ENCODE measurements at places on chromosomes 2 and 18.

- DNase-seq = no peak
Measured at GRCh38 chr18:63183378-63183777, 136.2 kb downstream of the BCL2 start.

- DNase-seq = no peak
Measured at GRCh38 chr2:120803764-120804335, 68.2 kb downstream of the GLI2 start.

GRCh38 chr2:223050188-223050587 lies 1.8 kb upstream of the KCNE4 start:
- no peak for DNase-seq

GRCh38 chr2:233034091-233034882 lies 1.8 kb downstream of the NEU2 start:
- no peak for DNase-seq

GRCh38 chr2:224892574-224893204 lies 149.6 kb downstream of the DOCK10 start:
- no peak for DNase-seq

DNA sequence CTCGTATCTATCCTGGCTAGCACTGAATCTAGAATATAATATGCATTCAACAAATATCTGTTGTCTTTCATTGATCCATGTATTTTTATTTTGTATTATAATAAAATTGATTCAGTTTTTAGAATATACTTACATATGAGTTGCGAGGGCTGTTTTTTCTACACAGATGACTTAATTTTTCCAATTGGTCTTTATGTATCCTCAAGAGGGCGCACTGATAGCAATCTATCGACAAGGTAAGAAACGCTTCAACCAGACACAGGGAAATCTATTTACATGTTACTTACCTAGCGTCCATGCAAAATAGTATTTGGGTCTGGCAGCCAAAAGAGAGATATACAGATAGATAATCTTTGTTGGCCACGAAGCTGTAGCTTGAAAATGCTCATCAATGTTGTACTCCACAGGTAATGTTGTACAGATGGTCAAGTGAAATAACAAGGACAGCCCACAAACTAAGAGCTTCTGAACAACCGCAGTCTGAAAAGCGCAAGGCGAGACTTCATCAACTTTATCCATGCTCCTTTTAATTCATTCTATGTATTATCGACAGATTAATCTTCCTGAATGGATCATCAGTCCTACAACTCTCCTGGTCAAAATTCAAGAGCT lies 35.5 kb upstream of the KIDINS220 start:
- DNase-seq = peak; percentile 46

DNA sequence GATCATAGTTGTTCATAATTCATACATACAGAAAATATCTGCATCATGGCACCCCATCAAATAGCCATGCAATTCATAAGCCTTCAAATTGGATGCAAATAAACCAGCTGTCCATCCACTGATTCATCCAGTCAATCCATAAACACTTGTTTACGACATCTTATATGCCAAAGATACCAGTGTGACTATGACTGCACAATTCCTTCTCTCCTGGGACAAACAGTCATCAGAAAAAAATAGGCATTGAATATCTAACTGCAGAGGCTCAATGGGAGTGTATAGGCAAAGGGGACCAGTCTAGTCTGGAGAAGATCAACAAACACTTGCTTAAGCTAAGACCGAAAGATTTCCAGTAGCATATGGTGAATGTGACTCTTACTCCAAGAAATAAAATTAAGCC lies 70.0 kb downstream of the COL4A3 start:
- no peak for DNase-seq

DNA sequence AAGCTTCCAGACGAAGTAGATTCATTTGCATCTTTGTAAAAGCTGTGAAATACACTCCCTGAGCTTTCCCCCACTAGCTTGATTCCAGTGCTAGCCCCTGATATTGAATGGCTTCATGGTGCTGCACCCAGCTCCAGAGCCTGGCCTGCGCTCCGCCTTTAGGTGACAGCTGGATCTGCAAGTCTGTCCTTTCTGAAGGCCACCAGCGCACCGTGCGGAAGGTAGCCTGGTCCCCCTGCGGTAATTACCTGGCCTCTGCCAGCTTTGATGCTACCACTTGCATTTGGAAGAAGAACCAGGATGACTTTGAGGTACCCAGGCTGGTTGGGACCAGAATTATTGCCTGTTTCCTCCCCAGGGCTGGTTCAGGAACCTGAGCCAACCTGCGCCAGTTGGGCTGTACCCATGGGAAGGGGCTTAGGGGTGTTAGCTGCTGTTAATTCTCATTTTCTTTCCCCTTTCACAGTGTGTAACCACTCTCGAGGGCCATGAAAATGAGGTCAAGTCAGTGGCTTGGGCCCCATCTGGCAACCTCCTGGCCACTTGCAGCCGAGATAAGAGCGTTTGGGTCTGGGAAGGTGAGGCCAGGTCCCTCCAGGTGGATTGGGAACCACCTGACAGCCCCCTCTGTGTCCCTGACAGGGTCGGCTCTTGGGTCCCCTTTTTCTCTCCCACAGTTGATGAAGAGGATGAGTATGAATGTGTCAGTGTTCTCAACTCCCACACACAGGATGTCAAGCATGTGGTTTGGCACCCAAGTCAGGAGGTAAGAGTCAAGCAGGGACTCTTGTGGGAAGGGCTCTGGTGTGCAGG lies 1.3 kb downstream of the CIAO1 start:
- DNase-seq = peak; percentile 72

DNA sequence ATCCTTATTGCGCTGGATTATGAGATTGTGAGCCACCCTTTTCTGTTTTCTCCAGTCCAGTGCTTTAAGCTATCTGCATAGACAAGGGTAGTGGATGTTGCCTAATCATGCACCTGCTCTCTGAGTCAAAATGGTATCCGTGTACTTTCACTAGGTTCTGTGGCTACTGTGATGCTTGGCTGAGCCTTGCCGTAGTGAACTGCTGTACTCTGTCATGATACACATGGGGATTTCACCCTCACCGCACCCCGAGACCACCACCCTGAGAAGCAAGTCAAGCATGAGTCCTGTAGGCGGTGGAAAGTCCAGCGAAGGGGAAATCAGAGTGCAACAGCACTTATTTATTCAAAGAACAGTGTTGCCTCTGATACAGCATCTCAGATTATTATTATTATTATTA lies 55.0 kb downstream of the ARHGAP25 start:
- no peak for DNase-seq

DNA sequence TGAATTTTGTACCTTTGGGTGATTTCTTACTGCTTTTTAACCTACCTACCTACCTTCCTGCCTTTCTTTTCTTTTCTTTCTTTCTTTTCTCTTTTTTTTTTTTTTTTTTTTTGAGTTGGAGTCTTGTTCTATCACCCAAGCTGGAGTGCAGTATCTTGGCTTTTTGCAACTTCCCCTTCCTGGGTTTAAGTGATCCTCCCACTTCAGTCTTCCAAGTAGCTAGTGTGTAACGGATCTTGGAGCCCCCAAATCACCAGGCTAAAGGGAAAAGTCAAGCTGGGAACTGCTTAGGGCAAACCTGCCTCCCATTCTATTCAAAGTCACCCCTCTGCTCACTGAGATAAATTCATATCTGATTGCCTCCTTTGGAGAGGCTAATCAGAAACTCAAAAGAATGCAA lies 61.3 kb downstream of the DDX18 start:
- DNase-seq = no peak

DNA sequence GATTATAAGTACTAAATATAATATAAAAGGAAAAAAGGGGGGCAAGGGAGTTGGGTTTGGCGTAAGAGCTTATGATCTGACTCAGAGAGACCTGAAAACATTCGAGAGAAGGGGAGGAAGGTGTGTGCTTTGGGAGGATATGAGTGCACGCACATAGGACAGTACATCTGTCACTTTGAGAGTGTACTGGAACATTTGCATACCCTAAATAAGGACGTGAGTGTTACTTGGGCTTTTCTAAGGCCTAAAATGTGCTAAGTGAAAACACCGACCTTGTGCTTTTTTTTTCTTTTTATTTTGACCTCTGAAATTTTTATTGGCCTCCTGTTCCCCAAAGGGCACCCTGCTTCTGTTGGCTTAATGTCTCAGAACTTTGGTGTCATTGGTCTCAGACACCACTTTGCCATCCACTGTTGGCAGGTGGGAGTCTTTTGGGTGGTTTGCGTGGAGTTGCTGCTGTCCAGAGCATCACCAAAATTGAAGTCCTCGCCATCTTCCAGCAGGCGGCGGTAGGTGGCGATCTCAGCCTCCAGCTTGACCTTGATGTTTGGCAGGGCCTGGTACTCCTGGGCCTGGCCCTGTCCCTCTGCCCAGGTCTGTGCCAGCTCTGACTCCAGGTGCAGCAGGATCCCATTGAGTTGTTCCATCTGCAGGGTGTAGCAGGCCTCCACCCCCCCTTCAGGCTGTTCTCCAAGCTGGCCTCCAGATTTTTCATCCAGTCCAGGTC lies 57.7 kb downstream of the CD28 start:
- no peak for DNase-seq

GRCh38 chr2:139354518-139354917 lies 574.3 kb upstream of the NXPH2 start:
- no peak for DNase-seq

- no peak for DNase-seq
Measured at GRCh38 chr2:61419570-61419969, 51.3 kb downstream of the USP34 start.

DNA sequence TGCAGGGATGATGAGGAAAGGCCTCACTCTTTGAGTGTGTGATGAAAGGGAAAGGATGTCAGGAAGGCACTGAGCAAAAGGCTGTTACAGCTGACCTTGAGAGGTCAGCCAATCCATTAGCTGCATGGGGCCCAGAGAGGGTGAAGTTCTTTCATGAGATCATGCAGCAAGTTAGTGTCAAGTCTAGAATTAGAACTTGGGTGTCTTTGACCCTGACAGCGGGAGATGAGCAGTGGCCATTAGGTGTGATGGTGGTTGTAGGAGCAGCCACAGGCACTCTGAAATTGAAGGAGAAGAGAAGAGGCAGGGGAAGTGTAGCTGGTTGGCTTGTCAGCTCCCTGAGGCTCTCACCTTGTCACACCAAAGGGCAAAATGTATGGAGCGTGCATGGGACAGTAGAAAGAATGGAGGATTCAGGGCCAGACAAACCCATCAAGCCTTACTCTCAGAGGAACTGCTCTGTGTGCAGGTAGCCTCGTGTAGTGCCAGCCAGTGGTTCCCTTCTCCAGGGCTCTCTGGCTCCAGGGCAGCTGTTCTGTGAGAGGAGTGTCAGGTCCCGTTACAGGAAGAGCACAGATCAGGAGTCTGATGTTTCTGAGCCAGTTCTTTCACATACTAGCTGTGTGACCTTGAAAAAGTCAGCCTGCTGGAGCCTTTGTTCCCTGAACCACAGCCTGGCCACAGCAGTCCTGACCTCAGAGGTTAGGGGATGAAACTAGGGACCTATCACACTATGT lies 35.9 kb downstream of the MAP4K4 start:
- DNase-seq = no peak

- no peak for DNase-seq
Measured at GRCh38 chr2:33494877-33495641, 18.6 kb downstream of the RASGRP3 start.

GRCh38 chr2:1910592-1911246 lies 166.4 kb upstream of the PXDN start:
- DNase-seq = peak; percentile 50

- no peak for DNase-seq
Measured at GRCh38 chr18:54205959-54206358, 18.5 kb downstream of the MBD2 start.

DNA sequence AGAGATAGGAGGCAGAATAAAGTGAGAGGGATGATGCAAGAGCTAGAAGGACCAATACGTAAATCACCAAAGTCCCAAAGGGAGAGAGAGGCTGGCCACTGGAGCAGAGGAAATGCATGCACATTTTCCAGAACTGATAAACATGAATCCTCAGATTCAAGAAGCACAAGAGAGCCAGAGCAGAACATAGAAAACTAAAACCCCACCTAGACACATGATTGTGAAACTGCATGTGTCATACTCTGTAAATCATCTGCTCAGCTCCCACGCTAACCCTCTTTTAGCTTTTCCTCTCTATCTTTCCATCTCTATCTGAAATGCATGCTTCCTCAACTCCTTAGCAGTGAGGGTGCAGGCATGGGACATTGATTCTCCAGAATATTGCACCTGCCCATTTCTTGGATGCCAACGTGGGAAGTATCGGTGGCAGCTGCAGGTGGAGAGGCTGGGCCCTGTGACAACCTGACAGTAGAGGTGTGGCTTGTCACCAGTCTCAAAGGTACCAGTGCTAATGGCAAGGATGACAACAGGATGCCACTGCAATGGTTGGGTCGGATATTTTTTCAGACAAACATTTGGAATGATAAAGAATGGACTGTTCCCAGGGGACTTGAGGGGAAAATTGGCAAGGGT lies 89.3 kb upstream of the OTOS start:
- no peak for DNase-seq

DNA sequence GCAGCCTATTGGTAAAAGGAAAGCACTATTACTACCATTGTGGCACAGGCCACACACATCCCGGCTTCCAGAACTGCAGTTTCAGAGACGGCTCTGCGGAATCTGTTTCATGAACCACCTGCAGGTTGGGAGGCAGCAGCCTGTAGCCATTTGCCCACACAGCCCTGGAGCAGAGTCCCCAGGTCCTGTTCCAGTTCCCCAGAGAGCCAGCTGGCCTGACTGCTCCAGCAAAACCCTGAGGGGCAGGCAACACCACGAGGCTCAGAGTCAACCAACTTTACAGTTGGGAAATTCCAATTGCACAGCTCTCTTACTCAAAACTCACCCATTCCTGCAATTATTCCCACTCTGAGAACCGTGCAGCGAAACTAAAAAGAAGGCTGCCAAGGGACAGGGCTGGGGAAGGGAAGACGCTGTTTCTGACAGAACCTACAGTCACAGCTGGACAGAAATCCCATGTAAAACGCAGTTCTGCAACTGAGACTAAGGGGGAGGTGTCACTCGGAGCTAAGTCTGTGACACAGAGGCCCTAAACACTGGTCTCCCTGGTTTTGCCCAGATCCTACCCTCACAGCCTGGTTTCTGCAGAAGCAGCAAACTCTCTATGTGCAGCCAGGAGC lies 219.4 kb downstream of the TMEM163 start:
- no peak for DNase-seq

DNA sequence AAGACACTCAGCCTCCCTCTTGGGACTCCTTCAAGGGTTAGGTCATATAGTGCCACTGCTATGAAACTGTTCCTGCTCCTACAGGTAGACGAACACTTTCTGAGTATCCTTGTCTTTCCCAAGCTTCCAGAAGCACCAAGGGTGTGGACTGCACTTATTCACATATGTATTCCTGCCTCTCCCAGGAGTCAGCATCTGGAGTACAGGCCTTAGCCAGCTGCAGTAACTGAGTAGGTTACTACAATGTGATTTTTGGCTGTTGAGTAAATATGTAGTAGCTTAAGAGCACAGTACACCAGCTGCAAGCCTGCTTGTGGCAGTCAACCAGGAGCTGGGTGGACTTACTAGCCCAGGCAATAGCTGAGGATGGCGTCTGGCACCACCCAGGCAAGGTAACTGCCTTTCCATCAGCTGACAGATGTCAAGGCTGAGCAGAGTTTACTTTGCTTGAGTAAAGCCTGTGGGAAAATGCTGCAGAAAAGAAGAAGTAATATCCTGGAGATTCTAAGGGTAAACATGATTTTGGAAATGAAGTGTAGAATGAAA lies 14.0 kb upstream of the SCLY start:
- no peak for DNase-seq
